PC-9 (cell line): ENCODE measurements at places on chromosomes 6 and 20. TPM values are rescaled to one million over a fixed set of nuclear protein-coding genes. Genes with fewer than 3 reads are reported as not detected.

DNA sequence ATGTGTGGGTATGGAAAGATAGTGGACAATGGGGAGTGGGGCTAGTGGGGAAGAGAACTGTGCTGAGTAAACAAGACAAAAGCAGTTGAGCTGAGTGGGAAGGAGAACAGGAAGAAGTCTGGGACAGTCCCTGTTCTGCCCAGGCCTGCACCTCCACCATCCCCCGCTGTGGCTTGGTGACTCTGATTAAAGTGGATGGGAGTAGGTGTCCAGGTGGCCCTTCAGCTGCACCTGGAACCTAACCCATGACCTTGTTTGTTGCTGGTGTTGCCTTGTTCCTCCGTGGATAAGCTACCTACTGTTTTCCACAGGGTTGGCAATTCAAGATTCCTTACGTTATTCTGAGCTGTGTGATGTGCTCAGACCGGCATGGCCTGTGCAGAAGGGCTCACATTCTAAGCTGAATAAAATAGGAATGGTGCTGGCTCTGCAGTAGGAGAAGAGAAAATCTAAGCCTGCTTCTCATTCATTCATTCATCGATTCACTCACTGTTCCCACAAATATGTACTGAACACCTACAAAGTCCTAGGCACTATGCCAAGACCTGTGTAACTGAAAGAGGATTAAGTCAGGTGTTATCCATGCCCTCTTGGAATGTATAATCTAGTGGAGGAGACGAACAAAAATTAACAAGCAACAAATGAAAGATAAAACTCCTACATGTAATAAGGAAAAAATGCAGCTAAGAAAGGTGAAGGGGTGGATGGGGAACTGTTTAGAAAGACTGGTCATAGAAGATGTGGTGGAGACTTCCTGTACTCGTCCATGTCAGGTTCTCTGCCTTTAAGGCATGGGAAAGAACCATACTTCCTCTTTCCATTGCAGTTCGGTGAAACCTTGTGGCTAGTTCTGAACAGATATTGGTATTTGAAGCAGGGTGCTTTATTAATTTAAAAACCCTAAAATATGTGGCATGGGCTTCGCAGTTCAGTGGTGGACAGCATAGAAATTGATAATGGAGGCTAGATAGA is 10.1 kb upstream of the CALHM6 start:
- H3K36me3 ChIP-seq: no peaks in the 10 kb centered on the region
- H3K27me3 ChIP-seq: no peaks in the 10 kb centered on the region
- H3K4me3 ChIP-seq: no peak overlapping the region
- H3K4me1 ChIP-seq: peaks cover 21% of the 10 kb centered on the region

GRCh38 chr6:103268335-103268734 is 1591.4 kb downstream of the HACE1 start:
- no peak overlapping the region for H3K4me3 ChIP-seq
- no peaks in the 10 kb centered on the region for H3K36me3 ChIP-seq
- H3K27ac ChIP-seq: no peak overlapping the region
- no peak for DNase-seq

DNA sequence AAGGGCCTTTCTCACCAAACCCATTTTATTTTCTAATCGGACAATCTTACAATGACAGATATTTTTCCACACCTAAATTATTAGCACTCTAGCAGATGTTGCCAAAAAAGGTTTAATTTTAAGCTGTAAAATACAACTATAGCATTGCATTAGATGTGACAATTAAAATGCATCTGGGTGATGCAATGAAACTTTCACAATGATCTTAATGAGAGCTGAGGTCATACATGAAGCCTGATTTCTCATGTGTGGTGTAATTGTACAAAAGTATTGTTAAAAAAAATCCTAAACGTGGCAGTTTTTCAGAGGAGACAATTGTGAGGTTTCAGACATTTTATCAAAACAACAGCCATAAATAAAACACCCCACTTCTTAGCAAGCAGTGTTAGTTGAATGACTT is 606.0 kb downstream of the HDGFL1 start:
- H3K27ac ChIP-seq: peak overlapping the region; percentile 55
- no peak for DNase-seq
- peaks cover 13% of the 10 kb centered on the region for H3K4me1 ChIP-seq
- no peak overlapping the region for H3K4me3 ChIP-seq

Gene OR2H2
- not detected in 2 replicates for total RNA-seq
